LoVo (cell line): ENCODE measurements at places on chromosomes 6 and 20.

DNA sequence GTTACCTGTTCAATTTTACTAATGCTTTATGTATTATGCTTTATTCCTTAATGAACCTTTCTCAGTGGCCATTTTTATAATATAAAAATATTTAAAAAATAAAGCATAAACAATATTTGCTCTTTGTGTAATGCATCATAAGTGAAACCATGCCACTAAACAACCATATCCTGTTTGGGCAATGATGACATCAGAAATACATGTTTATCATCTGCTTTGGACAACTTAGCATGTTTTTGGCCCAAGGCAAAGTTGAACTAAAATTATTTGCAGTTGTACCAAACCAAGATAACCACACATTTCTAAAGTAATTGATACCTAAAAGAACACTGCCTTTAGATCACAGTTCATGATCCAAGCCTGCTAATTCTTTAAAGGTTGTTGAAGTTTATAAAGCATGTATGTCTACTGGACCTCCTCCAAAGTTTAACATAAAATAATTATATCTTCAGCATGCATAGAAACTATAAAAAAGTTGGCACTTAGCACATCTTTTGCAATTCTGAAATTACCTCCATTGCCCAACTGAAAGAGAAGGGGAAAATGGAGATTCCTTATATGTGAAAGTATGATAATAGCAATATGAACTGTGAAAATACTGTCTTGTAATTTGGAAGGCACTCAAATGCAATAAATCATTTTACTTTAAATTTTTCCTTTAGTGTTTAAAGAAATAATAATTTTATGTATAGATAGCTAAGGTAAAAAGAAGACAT is 325.6 kb upstream of the RUNX2 start:
- DNase-seq = no peak

GRCh38 chr6:91088515-91088914 is 501.6 kb upstream of the MAP3K7 start:
- no peak for DNase-seq

- DNase-seq = no peak
Measured at GRCh38 chr6:25056130-25056529, 120.4 kb upstream of the RIPOR2 start.

- DNase-seq = peak; percentile 76
Measured at GRCh38 chr6:47665112-47665511, 33.3 kb upstream of the ADGRF4 start.

DNA sequence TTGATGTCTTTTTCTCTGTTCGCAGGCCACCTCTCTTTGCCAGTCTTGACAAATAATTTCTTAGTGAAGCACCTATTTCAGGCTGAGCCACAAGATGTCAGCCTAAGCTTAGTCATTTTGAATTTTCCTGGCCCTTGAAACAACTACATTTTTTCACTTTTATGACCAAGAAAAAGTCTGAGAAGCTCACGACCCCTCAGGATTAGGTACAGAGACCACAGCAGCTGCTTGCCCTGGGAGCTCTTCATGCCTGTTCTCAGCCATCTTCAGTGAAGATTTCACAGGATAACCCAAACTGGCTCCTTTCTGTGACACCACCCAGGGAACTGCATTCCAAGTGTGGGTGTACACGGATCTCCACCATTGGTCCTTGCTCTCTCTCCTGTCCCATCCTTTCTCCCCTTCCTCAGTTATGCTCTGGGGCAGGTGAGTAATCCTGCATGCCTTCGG is 38.4 kb upstream of the SPTLC3 start:
- peak; percentile 30 for DNase-seq

DNA sequence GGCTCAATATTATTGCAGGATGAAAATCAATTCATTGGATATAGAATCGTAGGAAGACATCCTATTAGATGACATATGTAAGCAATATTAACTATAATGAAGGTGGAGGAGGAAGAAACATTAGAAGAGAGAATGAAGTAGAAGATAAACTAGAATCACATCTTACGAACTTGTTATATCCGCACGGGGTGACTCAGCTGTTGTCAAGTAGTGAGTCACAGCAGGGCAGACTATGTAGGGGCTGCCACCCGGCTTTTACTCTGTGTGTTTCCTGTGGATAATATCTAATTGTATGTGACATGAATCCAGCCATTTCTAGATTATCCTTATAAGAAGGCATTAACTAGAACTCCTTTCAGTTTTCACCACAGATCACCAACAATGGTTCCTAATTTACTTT is 520.2 kb downstream of the DOK5 start:
- DNase-seq = no peak

GRCh38 chr6:1136415-1136774 is 175.5 kb upstream of the FOXQ1 start:
- DNase-seq = no peak

GRCh38 chr20:24328901-24329300 is 140.5 kb upstream of the SYNDIG1 start:
- no peak for DNase-seq

DNA sequence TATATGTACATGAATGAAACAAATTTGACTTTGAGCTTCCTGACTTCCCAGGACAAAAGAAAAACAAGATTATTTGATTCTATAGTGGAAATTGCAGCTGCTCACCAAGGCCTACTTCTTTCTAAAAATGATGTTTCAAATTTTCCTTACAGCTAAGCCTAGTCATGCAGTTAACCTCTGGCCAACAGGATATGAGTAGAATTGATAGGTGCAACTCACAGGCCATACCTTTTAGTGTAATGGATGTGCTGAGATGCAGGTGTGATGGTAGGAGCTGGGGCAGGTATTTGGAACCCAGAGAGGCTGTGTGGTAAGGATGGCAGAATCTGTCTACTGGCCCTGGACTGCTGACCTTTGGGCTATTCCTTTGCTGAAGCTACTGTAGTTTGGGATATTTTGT is 230.9 kb upstream of the PREP start:
- DNase-seq = no peak

DNA sequence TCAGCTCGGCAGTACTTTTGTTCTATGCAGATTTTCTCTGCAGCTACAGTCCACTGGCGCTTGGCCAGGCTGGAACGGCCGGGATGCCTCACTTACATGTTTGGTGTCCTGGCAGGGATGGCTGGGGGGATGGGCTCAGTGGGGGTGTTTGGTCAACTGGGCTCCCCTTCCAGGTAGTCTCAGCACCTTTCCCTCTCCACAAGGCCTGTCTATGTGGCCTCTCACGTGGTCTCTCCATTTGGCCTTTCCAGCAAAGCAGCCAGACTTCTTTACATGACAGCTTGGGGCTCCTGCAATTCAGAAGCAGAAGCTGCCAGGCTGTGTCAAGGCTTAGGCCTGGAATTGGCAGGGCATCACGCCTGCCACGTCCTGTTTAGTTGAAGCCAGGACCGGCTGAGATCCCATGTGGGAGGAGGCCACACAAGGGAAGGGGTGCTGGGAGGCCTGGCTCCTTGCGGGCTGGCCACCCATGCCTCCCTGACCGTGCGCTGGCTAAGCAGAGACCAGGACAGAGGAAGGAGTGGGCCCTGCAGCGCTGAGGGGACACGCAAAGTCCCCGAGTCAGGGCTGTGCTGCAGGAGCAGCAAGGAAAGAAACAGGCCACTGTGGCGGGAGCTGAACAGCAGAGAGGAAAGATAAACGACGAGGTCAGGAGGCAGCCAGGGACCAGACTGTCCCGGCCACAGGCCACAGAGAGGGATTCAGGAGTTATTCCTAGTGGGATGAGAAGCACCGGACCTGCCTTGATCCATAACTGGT is 38.9 kb downstream of the MGME1 start:
- no peak for DNase-seq

DNA sequence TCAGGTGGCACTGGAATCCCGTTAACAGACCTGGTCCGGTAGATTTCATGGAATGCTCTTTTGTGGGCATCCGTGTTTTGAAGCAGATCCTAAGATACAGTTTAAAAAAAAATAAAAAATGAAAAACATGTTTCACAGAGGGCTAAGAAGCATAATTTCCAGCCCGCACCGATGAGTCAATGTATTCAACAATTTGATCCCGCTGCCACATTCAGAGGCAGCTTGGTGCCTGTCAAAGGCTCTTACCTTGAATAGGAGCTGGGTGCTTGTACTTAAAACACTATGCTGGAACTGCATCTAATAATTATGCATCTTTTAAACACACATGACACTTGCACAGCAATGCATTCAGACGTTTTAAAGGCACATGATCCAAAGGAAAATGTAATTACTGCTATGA is 164.8 kb downstream of the SYNE1 start:
- DNase-seq = no peak

DNA sequence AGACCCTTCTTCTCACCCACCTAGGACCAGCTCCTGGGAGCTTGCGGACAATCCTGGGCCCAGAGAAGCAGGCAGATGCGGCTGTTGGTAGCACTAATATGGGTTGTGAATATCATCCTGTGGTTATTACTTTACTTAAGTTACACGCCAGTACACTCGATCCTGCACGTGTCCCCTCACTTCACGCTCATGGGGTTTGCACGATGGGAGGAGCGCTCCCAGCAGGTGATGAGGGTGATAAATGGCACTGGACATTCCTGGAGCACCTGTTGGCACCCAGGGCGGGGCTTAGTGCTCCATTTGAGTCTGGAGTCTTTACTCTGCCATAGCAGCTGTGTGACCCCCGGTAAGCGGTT is 335.1 kb downstream of the PREX1 start:
- DNase-seq = no peak

- DNase-seq = no peak
Measured at GRCh38 chr20:8844179-8844578, 224.7 kb upstream of the PLCB4 start.

DNA sequence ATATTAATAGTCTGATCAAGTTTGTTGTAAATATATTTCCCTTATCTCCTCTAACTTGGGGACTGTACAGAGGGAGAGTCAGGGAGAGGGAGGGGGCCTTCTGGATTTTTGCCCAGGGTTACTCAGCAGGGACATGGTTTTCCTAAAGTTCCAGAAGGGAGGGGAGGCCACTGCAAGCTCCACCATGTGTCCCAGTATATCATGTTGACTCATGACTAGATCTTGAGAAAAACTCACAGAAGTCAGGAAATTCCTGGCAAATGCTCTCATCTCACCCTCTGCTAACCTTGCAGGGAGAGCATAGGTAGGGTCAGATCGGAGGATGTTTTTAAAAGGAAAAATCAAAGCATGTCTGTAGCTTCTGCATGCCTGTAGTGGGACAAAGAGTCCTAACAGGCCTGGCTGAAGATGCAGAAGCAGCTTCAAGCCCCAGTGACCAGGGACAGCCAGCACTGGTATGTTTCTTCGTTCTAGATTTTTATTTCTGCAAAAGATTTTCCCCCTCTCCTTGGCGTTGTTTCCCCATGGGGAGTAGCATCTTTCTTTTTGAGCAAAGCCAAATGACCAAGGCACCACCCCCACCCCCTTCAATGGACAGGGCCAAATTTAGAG is 272.9 kb upstream of the SUPT3H start:
- DNase-seq = no peak

- no peak for DNase-seq
Measured at GRCh38 chr6:147467886-147468285, 40.6 kb upstream of the SAMD5 start.

DNA sequence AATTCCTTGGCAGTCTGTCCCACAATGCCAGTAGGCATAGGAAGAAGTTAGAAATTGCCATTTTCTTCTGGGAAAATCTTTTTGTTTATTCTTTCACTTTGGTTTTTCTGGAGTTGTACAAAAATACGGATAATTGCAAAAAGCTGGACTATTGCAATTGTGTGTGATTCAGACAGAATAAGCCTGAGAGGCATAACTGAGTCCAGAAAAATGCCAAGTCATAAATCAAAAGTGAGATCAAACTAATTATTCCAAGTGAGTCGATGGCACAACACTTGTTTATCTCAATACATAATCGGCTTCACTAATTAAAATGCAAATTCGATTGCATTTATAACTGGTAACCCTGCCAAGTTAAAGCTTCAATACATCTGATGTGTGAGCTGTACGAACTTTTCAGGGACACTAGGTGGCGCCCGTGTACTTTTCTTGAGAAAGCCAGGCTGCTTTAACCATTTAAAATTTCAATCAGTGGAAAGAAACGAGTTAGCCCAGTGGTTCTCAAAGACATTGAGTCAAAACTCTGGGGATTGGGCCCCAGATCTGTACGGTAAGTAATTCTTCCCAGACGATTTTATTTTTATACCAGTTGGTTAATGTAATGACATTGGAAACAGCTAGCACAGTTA is 102.6 kb downstream of the LAMP5 start:
- DNase-seq = peak; percentile 79

DNA sequence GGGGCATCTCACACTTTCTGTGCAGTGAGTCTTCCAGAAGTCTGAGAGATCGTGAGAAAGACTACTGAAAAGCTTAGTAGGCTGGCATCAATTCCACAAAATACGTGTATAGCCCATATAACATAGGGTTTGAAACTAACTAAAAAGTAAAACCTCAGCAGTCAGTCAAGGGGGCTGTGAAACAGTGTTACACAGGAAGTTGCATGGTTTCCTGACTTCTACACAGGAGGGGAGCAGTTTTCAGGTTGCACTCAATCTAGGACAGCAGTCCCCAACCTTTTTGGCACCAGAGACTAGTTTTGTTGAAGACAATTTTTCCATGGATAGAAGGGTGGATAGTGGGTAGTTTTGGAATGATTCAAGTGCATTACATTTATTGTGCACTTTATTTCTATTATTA is 4.7 kb upstream of the LY86 start:
- no peak for DNase-seq

DNA sequence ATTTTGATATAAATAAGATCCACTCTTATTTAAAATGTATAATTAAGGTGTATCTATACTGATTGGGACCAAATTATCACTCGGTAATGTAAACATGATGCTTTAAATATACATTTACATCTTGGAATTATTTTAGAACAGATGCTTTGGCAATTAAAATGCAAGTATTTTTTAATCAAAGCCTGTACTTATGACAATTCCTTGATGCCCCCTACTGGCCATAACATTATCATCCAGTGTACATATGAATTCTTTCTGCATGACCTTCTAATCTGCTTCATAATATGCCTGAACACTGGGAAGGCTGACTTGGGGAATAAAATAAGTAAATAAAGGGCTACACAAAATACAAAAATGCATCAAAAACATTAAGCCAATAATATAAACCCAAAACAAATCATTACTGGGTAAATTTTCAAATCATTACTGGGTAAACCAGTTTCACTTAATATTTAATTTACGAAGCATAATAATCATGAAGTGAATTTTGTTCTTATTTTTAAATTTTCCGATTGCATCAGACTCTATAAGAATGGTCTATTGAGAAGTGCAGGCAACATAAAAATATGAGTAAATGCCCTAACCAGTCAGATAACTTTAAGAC is 65.1 kb downstream of the CGA start:
- DNase-seq = peak; percentile 37

DNA sequence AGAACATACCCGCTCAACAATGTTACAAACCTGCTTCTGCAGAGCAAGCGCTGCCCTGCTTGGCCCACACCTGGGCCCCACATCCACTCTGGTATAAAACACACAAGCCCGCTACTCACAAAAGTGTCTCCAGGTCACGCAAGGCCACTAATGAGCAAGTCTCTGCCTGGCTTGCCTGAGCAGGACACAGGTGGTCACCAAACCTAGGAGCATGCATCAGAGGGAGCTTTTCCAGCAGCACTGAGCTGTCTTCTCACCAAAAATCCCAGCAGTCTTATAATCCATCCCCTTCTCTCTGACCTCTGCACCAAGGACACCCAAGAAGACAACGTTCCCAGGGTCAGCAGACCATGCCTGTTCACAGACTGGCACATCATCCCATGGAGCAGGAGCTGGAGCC is 100.8 kb downstream of the DLL1 start:
- no peak for DNase-seq

GRCh38 chr20:53287357-53288042 is 306.1 kb downstream of the ZNF217 start:
- DNase-seq = no peak
